ENCODE measurements at places on chromosomes 2 and 18. TPM values are rescaled to one million over a fixed set of nuclear protein-coding genes. Genes with fewer than 3 reads are reported as not detected.

The GALM gene
- 10.2 TPM for total RNA-seq

The TMEM37 gene
- 2.3 TPM for total RNA-seq

The CACNB4 gene
- total RNA-seq = 2.0 TPM

The OXER1 gene
- not detected for total RNA-seq

The DHRS9 gene
- 0.15 TPM for total RNA-seq

The ARHGEF33 gene
- total RNA-seq = 0.30 TPM

The PSME4 gene
- total RNA-seq = 53.2 TPM

The CRYBA2 gene
- not detected for total RNA-seq

The LTBP1 gene
- total RNA-seq = 5.1 TPM
